LHCN-M2 (cell line): ENCODE measurements at places on chromosomes 3 and 15. TPM values are rescaled to one million over a fixed set of nuclear protein-coding genes. Genes with fewer than 3 reads are reported as not detected.

CLDN18 gene
- 0.06 TPM in 1 of 2 replicates, not detected in the other for total RNA-seq

NR1I2 gene
- not detected in 2 replicates for total RNA-seq

GASK1A gene
- not detected in 2 replicates for total RNA-seq

GREM1 gene
- total RNA-seq, result 123 and 138 TPM in 2 replicates

PODXL2 gene
- total RNA-seq, result 4.3 and 6.1 TPM in 2 replicates

GPR62 gene
- total RNA-seq, result not detected in 2 replicates

DOCK3 gene
- 0.45 and 0.46 TPM in 2 replicates for total RNA-seq

GHSR gene
- total RNA-seq, result not detected in 2 replicates

INKA1 gene
- 3.9 and 4.7 TPM in 2 replicates for total RNA-seq

ALDH1A2 gene
- 0.46 and 0.77 TPM in 2 replicates for total RNA-seq

PSMD2 gene
- total RNA-seq, result 623 and 688 TPM in 2 replicates

FAM162A gene
- 27.6 and 32.3 TPM in 2 replicates for total RNA-seq

OR5H6 gene
- total RNA-seq, result not detected in 2 replicates

SHF gene
- total RNA-seq, result 8.8 and 14.2 TPM in 2 replicates

CCR1 gene
- 0.19 and 0.46 TPM in 2 replicates for total RNA-seq

COL6A5 gene
- total RNA-seq, result under 0.01 and 0.34 TPM in 2 replicates

GOLGA8T gene
- total RNA-seq, result not detected in 2 replicates

RPUSD2 gene
- 11.5 and 12.6 TPM in 2 replicates for total RNA-seq

MUC4 gene
- total RNA-seq, result not detected in 2 replicates

XCR1 gene
- total RNA-seq, result 0.06 TPM in 1 of 2 replicates, not detected in the other

SERINC4 gene
- total RNA-seq, result 0.11 TPM in 1 of 2 replicates, not detected in the other

UNC13C gene
- 0.06 and 0.11 TPM in 2 replicates for total RNA-seq

STAC gene
- total RNA-seq, result 0.26 and 0.52 TPM in 2 replicates

PLCB2 gene
- total RNA-seq, result 0.75 and 1.9 TPM in 2 replicates

TMOD2 gene
- 5.0 and 5.8 TPM in 2 replicates for total RNA-seq

ZNF662 gene
- 1.3 and 1.4 TPM in 2 replicates for total RNA-seq

TTC23 gene
- total RNA-seq, result 19.7 and 22.6 TPM in 2 replicates

FAM81A gene
- under 0.01 and 0.06 TPM in 2 replicates for total RNA-seq

MRPL46 gene
- 18.1 and 23.4 TPM in 2 replicates for total RNA-seq

CTXN2 gene
- not detected in 2 replicates for total RNA-seq

GOLGA6L7 gene
- total RNA-seq, result not detected in 2 replicates

MGLL gene
- total RNA-seq, result 197 and 206 TPM in 2 replicates
